HFFc6 (cell line): ENCODE measurements at places on chromosomes 5 and 9. TPM values are rescaled to one million over a fixed set of nuclear protein-coding genes. Genes with fewer than 3 reads are reported as not detected.

PPP1R26 gene
- 9.5 and 14.9 TPM in 2 replicates for total RNA-seq

HDAC3 gene
- 49.6 to 58.3 TPM (median 51.8 TPM) in 3 replicates for total RNA-seq

SLC34A1 gene
- total RNA-seq = not detected in 3 replicates

TTC39B gene
- 4.6 and 5.7 TPM in 2 replicates for total RNA-seq

PARP8 gene
- total RNA-seq = 0.71 to 4.1 TPM (median 3.4 TPM) in 3 replicates

GABRG2 gene
- not detected in 3 replicates for total RNA-seq

MAP1B gene
- 164 to 253 TPM (median 209 TPM) in 3 replicates for total RNA-seq

PDE6A gene
- not detected in 3 replicates for total RNA-seq

KIF4B gene
- 0.11 to 0.21 TPM (median 0.15 TPM) in 3 replicates for total RNA-seq

ERGIC1 gene
- total RNA-seq = 234 to 276 TPM (median 270 TPM) in 3 replicates

PCDHB15 gene
- 0.33 to 1.0 TPM (median 0.48 TPM) in 3 replicates for total RNA-seq

FAM221B gene
- not detected in 3 replicates for total RNA-seq

TMEM203 gene
- total RNA-seq = 39.0 to 49.3 TPM (median 41.7 TPM) in 3 replicates

SV2C gene
- not detected in 3 replicates for total RNA-seq

PRUNE2 gene
- total RNA-seq = 0.19 to 0.29 TPM in 2 of 3 replicates, not detected in the other

CWC27 gene
- total RNA-seq = 20.5 to 23.5 TPM (median 20.9 TPM) in 3 replicates

APC gene
- 53.7 to 69.2 TPM (median 62.5 TPM) in 3 replicates for total RNA-seq

RANBP3L gene
- not detected in 3 replicates for total RNA-seq

ZNF367 gene
- 5.2 and 11.8 TPM in 2 replicates for total RNA-seq

MSANTD3 gene
- 60.1 to 78.2 TPM (median 74.4 TPM) in 3 replicates for total RNA-seq

OGN gene
- total RNA-seq = not detected in 3 replicates

SPARC gene
- total RNA-seq = 4,195 to 6,269 TPM (median 5,983 TPM) in 3 replicates

SMC5 gene
- total RNA-seq = 16.9 to 20.3 TPM (median 18.1 TPM) in 3 replicates

ASPN gene
- 4.7 to 7.8 TPM (median 6.2 TPM) in 3 replicates for total RNA-seq
